Smooth muscle cell of the brain vasculature (primary cell): ENCODE measurements at places on chromosomes 3 and 15.

GRCh38 chr3:150222691-150223489 is 185.2 kb upstream of the TSC22D2 start:
- DNase-seq: no peak

DNA sequence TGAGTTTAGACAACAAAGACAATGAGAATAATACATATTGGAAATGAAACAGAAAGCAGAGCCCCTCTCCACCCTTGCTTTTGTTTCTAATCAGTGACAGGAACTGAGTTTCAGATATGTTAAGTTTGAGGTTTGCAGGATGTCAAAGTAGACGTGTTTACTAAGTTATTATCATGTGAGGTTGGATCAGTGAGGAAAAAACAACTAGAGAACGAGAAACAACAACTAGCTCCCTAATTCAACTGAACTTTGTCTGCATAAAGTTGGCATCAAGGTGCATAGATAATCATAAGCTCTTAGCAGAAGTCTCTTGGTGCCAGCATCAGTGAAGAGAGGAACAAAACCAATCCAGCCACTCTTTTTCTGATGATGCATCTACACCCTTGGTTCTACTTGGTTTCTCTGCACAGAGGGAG is 491.1 kb upstream of the NR2F2 start:
- no peak for DNase-seq

GRCh38 chr15:73889053-73889761 is 15.8 kb downstream of the TBC1D21 start:
- no peak for DNase-seq

DNA sequence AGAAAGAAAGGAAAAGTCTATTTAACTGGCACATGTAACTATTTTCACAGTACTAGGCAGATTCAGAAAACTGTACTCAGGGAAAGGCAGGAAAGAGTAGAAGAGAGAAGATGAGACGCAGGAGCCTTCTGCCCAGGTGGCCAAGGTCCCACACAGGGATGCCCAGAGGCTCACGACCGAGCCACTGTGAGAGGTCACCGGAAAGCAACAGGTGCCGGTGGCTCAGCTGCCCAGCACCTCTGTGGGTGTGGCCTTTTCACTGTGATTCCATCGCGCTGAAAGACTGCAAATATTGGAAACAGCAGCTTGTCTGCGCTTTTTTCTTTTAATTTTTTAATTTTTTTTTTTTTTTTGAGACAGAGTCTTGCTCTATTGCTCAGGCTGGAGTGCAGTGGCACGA is 226.8 kb downstream of the OCA2 start:
- DNase-seq: no peak

- no peak for DNase-seq
Measured at GRCh38 chr3:44159696-44160300, 81.9 kb upstream of the TOPAZ1 start.

- no peak for DNase-seq
Measured at GRCh38 chr3:150691414-150692040, 12.2 kb downstream of the ERICH6 start.

- DNase-seq: no peak
Measured at GRCh38 chr3:43618142-43618541, 3.7 kb downstream of the ANO10 start.

DNA sequence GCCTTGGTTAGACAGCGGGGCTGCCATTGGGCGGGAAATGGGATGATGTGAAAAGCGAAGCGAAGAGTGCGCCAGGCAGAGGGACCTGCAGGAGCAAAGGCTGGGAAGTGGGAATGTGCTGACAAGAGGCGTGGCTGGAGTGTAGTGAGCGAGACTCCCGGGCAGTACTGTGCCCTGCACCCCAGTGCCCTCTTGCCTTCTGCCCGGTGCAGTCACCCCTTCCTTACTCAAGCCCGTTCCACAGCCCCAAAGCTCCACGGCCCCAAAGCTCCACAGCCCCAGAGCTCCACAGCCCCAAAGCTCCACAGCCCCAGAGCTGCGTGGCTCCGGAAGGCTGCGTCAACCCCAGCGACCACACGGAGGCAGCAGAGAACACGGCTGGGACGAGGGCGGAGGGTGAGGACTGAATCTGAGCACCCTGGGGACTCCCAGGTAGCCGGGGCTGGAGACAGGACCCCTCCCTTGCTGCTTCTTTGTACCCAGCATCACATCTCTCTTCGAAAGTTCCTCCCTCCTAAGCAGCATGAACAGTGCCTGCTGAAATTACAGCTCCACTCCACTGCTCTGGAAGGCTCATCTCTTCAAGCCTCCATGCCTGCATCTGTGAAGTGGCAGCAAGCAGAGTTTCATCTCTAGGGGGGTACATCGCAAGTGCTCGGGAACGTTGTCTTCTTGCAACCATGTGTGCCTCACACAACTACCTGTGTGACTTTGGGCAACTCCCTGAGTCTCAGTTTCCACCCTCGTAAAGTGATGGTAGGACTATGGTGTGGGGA is 108.9 kb downstream of the FBLN2 start:
- no peak for DNase-seq
